Colonic mucosa (tissue), 4 donors: ENCODE measurements at places on chromosomes 6 and 20. TPM values are rescaled to one million over a fixed set of nuclear protein-coding genes. Genes with fewer than 3 reads are reported as not detected.

The OOEP gene
- total RNA-seq, result not detected

The CALHM5 gene
- 0.20 TPM for total RNA-seq

The TFEB gene
- 16.9 TPM for total RNA-seq

The VGLL2 gene
- not detected for total RNA-seq

The GID8 gene
- 40.4 TPM for total RNA-seq

The MTHFD1L gene
- total RNA-seq, result 23.3 TPM

The CASS4 gene
- 0.98 TPM for total RNA-seq

The NNAT gene
- total RNA-seq, result not detected

The EFCAB8 gene
- total RNA-seq, result 0.11 TPM

The TULP1 gene
- total RNA-seq, result not detected

The KCNK16 gene
- not detected for total RNA-seq

The SLPI gene
- total RNA-seq, result 109 TPM

The CGAS gene
- 4.1 TPM for total RNA-seq

The SLC17A2 gene
- not detected for total RNA-seq

The CRYBG1 gene
- total RNA-seq, result 102 TPM

The GPSM3 gene
- total RNA-seq, result 6.7 TPM

The MKKS gene
- total RNA-seq, result 24.9 TPM
